Thymus (tissue), 14 donors: ENCODE measurements at places on chromosomes 12 and 14. TPM values are rescaled to one million over a fixed set of nuclear protein-coding genes. Genes with fewer than 3 reads are reported as not detected.

DNA sequence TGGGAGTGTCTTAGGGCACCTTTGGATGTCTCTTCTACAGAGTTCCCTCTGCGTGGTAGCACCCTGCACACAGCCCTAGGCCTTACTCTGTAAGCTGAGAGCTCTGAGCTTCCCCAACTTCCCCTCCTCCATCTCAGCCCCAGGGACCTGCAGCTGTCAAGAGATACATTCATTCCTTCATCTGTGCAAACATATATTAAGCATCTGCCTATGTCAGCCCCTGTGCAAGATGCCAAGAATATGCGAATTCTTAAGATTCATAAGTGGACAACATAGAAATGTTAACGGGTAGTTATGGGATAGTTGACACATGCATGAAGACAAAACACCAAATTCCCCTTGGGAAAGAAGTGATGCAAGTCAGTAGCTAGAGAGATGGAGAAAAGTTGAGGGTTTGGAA, 190.8 kb downstream of the SLC41A2 start:
- no peak for DNase-seq

DNA sequence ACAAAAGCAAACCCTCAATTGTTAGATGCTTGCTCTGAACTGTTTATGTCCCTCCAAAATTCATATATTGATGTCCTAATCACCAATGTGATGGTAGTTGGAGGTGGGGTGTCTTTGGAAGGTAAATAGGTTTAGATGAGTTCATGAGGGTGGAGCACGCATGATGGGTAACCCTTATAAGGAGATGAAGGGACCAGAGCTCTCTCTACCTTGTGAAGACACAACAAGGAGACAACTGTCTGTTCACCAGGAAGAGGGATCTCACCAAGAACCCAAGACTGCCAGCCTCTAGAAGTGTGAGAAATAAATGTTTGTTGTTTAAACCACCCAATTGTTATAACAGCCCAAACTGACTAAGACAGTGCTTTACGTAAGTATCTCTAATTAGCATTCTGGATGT, 27.0 kb downstream of the DHRS2 start:
- no peak for DNase-seq

- DNase-seq, result no peak
Measured at GRCh38 chr12:3641428-3642018, 111.4 kb downstream of the CRACR2A start.

DNA sequence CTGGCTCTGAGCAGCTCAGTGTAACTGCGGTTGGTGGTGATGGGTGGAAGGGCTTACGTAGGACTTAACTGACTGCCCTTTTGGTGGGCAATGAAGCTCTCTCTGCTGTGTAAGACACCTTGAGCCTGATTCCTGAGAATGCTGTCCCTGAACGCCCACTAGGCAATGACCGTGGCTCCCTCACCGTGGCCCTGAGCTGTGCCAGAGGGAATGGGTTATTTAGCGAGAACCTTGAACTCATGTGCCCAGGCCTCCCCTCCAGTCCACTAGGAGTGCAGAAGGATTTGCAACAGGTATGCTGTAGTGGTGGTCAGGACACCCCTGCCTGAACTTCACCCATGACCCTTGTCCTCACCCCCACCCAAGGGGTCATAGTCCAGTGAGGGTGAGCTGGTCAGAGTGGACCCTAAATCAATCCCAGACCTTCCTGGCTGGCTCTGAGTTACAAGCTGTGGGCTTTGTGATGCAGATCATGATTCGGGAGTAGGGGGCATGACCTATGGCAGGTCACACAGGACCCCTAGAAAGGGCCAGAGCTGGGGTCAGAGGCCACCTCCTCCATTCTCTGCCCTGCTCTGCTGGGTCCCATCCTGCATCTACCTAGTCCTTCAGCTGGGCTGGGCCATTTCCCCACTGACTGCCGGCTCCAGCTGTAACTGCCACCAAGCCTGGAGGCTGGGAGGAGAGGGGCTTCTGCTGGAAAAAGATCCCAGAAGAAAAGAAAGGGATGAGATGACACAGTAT, 14.5 kb upstream of the ANKRD33 start:
- no peak for DNase-seq

DNA sequence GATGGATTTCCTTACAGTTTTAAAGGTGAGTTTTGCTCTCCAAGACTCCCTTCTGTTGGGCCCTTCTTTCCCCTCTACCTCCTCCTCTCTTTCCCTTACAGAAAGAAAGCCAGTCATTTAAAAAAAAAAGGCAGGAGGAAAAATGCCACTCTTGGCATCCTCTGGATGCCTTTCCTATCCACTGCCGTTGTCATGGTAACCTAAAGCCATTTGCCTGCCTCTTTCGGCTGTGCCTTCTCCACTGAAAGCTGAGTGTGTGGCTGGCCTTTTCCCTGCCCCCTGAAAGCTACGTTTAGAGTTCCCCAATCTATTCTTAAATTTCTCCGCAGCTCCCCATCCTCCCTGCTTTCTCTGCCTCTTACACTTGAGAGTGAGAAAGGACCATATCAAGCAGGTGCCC, 67.1 kb downstream of the TUNAR start:
- no peak for DNase-seq

Gene KRT2
- polyA plus RNA-seq, result 26.4 TPM

Gene TPPP2
- 0.30 TPM for polyA plus RNA-seq

Gene KCNC2
- polyA plus RNA-seq, result 0.02 TPM

Gene COX14
- 81.4 TPM for polyA plus RNA-seq

Gene NYNRIN
- 4.3 TPM for polyA plus RNA-seq
